ENCODE measurements at places on chromosomes 6 and 20.

- DNase-seq = no peak
These were observed 121.5 kb downstream of the UST start for GRCh38 chr6:148868314-148868713.

- DNase-seq = no peak
These were observed 656.0 kb downstream of the KIF16B start for GRCh38 chr20:15917283-15917682.

GRCh38 chr6:53512626-53513025, 32.3 kb downstream of the GCLC start:
- DNase-seq = no peak

DNA sequence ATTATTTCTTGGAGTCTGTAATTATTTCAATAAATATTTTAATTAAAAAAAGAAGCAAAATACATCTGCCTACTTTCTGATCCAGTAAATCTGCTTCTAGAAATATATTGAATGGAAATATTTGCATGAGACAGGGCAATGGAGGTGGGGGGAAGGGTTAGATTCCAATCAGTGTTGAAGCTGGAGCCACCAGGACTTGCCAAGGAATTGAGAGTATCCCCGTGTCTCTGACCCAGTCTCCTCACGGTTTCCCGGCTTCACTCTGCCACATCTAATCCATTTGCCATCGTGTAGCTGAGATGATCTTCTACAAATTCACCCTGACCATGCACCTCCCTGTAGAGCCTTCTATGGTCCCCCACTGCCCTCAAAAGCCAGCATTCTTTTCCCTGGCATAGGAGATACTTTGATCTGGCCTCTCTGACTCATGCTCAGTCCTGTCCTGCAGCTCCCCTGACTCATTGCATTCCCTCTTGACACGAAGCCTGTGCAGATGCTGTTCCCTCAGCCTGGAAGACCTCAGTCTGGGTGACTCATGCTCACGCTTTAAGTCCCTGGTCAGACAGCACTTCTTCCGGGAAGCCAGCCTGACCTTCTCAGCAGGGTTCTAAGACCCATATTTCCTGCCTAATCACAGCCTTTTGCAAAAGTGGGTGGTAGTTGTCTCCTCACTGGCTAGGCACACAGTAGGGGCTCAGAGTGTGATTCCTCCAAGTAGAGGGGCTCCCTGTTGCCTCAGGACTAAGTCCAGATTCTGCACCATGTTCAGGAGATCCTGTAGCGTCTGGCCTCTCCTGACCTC, 23.0 kb upstream of the FKBP1A start:
- no peak for DNase-seq

DNA sequence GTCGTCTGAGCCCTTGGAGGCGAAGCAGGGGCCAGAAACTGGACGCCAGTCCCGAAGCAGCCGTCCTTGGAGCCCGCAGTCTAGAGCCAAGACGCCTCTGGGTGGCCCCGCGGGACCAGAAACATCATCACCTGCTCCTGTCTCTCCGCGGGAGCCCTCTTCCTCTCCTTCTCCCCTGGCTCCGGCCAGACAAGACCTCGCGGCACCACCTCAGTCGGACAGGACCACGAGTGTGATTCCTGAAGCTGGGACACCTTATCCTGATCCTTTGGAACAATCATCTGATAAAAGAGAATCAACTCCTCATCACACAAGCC, 416 bp downstream of the RSPH4A start:
- peak; percentile 15 for DNase-seq
